DMS 273 treated with DMSO at 0.1 percent for 48 hours (cell line): ENCODE measurements at places on chromosomes 5 and 9.
A peak's percentile ranks its signal among the peaks of the same experiment; 100 is the strongest.

DNA sequence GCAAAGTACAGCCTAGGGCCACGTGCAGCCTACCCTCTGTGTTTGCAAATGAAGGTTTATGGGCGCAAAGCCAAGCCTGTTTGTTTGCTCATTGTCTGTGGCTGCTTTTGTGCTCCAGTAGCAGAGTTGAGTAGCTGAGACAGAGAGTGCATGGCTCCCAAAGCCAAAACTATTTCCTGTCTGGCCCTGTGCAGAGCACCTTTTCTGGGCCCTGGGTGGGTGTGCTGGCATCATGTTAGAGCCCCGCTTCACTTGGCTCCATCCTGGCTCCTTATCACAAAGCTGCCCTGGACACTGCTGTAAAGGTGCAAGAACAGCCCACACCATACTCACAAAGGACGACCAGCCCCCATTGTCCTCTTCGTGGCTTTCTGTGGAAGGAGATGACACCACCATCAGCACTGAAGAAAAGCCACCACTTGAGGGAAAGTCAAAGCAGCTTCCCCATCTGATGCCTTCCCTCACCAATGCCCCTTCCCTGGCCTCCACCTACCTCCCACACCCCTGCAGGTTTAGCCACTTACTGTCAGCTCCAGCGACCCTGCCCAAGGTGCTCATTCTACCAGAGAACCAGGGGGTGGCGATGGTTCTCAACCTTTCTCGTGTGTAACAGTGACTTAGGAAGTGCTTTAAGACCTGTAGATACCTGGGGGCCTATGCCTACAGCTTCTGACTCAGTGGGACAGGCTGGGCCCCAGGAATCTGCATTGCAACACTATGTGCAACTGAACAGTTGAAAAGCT lies 23.4 kb downstream of the LCP2 start:
- no peak for DNase-seq

DNA sequence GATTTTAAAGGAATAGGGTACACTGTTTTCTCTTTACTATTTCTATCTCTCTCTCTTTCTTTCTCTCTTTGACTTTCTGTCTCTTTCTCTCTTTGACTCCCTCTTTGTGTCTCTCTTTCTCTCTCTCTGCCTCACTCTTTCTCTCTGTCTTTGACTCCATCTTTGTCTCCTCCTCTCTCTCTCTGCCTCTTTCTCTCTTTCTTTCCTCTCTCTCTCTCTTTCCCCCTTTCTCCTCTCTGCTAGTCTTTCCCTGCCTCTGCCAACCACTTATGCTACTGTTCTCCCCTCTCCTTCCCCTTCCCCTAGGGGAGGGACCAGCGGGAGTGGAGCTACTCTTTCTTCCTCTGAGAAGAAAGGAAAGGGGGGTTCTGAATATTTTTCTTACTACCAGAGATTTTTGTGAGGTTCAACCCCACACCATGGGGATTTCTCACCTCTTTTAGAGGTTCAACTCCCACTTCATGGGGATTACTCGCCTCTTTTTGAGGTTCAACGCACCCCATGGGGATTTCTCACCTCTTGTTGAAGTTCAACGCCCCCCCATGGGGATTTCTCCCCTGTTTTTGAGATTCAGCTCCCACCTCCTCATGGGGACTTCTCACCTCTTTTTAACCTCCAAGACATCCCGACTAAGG lies 309.9 kb downstream of the NR3C1 start:
- DNase-seq = no peak

DNA sequence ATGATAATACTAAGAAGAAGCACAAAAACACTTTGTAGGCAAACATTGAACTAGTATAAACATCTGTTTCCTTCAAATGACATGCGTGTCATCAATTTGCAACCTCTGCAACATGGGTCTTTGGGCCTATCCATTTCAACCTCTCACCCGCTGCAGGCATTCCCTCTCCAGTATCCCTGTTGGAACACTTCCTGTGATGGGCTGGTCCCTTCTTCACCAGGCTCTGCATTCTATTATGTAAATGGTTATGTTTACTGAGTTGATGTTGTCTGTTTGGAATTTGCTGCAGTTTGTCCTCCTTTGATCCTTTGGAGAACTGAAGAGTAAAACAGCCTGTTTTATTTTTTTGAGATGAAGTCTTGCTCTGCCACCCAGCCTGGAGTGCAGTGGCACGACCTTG lies 16.6 kb upstream of the TBC1D2 start:
- no peak for DNase-seq

DNA sequence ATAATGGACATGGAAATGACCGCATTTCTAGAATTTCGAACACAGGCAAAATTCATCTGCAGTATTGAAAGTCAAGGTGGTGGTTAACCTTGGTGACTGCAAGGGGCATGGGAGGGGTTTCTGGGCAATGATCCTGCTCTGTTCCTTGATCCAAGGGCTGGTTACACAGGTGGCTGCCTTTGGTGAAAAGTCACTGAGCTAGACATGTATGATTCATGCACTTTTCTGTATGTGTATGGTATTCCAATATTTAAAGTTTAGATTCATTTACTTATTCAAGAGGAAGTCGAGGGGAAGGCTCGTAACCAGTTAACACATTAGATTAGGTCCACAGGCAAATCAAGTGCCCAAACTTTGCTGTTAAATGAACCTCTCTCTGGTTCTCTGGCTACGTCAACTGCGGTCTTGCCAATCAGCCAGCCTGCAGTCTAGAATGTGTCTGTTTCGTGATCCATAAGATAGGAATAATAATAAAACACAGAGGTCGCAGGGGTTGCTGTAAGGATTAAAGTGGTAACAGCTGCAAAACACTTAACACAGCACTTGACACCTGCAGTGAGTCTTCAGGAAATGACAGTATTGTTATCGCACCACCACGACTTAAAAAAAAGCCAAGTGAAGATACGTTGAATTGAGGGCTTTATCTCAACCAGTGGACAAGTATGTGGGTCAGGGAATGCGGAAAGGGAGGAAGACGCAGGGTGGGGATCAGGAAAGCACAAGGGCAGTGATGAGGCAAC lies 92.5 kb downstream of the TLE1 start:
- DNase-seq = no peak

DNA sequence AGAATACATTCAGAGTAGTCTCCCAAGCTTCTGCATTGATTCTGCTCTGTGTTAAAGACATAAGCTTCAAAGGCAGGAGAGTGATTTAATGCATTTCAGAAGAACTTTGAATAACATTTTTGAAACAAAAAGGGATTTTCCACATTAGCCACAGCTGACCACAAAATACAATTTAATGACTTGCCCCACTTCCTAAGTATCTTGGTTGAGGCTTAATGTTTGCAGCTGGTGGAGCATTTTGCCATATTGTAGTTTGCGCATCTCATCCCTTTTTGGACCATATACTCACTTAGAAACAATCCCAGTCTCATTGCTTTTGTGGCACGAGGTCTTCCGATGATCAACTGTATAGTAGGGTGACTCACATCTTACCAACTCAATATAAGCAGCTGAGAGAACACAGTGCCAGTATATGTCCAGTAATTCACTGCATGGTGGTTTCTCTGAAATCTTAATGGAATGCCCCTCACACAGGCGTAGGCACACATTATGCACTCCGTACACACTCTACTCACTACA lies 455.8 kb upstream of the PTGER4 start:
- no peak for DNase-seq

DNA sequence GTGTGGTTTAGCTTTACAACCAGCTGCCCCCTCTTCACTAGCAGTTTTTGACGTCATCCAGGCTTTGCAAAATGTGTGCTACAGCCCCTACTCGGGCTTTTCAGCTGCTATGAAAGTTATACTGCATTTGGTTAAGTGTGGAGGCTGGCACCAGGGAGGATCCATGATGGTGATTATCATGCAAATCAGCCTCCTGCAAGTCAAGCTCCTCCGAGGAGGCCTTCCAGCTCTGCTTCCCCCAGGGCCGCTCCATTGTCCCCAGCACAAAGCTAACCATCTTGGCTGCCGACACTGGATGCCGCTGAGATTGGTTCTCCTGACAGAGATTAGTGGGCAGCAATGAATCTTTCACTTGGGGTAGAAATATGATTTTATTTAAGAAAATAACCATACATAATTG lies 159.6 kb downstream of the NR2F1-AS1 start:
- no peak for DNase-seq

GRCh38 chr5:58703925-58704555 lies 121.2 kb downstream of the RAB3C start:
- DNase-seq = no peak

DNA sequence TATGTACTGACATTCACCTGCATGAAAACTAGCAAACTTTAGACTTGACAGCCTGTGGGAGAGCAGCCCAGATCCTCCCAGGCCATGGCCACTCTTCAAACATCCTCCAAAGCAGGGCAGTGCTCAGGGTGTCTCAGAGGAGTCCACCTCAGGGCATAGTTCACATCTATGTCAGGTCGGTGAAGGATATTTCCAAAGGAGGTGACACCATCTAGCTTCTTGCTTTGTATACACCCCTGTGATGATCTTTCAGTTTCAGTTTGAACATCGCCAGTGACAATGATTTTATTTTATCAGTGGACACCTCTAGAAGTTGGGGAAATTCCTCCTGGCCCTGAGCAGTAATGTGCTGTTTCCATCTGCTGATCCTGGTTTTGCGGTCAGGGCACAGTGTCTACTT lies 20.1 kb downstream of the CDK20 start:
- DNase-seq = no peak

DNA sequence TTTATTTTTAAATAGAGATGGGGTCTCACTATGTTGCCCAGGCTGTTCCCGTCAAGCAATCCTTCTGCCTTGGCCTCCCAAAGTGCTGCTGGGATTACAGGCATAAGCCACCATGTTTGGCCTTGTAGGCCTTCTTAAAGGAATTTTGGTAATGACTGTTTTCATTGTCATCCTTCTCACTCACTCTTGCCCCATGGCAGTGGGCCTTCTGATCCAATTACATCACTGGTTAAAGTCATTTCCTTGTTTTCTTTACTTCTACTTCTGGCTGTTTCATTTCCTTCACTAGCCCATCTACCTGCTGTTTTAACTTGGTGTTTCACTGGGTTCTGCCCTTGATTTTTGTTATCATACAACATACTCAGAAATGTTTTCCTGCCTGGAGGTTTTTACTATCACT lies 20.1 kb upstream of the NIM1K start:
- no peak for DNase-seq

DNA sequence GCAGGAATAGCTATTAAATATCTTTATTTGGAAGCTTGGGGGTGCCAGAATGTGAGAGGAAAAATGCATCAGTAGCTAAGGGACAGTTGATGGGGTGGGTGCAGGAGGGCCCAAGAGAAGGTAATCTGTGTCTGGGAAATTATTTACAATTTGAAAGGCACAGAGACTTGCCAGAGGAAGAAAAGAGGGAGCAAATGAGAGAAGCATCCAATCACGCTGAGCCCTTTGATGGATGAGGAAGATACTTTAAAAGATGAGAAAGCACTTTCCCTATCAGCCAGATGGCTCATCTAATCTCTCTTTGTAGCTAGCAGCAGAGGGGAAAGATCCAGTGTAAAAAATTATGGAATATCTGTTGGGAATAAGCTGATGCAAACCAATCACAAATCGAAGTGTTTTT lies 57.0 kb upstream of the ABCA1 start:
- no peak for DNase-seq

DNA sequence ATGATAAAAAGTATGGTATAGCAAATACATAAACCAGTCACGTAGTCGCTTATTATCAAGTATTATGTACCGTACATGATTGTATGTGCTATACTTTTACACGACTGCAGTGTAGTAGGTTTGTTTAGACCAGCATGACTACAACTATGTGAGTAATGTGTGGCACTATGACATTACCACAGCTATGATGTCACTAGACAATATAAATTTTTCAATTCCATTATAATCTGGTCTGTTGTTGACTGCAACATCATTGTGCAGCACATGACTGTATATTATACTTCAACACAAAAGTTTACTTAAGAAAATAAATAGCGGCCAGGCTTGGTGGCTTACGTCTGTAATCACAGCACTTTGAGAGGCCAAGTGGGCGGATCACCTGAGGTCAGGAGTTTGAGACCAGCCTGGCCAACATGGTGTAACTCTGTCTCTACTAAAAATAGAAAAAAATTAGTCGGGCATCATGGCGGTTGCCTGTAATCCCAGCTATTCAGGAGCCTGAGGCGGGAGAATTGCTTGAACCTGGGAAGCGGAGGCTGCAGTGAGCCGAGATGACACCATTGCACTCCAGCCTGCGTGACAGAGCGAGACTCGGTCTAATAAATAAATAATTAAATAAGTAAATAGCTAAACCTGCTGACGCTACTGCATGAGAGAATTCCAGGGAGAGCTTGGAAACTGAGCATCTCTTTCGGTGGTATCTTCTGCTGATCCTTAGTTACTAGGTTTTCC lies 24.6 kb upstream of the JADE2 start:
- DNase-seq = no peak

DNA sequence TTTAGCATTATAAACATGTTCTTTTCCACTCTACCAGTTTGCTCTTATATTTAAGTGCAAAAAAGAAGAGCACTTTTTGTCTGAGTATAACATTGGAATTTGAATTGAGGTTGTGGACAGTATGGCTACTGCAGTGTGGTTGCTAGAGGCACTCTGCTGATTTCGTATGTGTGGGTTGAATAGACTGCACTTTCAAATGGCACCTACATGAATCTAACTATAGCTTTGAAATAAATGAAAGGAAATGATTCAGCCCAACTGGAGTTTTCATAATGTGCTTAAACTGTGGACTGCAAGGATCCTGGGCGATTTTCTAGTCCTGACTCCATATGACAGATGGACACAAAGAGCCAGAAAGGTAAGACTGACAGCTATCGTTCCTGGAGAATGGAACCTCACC lies 657.6 kb upstream of the RIOK2 start:
- no peak for DNase-seq

GRCh38 chr9:131678499-131679111 lies 61.3 kb downstream of the RAPGEF1 start:
- DNase-seq = peak; percentile 28

GRCh38 chr5:6732634-6733410 lies 19.6 kb downstream of the TENT4A start:
- DNase-seq = no peak

DNA sequence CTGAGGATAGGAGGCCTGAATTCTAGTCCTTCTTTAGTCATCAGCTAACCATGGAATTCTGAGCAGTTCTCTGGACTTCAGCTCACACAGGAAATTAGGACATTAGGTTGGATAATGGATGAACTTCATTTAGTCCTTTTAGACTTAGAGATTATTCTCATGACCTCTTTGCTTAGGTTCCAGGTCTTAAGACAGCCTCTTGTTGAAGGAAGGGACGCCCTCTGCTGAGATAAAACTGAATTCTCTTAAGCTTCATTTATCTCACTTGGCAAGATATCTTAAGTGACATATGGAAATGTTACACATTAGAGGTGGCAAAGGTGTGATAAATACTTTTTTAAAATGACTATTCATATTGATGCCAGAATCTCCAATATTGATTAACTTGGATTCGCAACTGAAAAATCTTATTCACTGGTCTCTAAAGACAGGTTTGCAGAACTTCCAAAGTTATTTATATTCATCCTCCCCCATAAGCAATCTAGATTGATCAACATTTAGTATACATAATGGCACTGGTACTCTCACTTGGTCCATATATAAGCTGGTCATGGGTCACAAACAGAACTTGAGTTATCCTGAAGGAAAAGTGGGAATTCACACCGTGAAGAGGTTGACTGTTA lies 16.9 kb upstream of the ZNF366 start:
- peak; percentile 40 for DNase-seq
